Stimulated activated naive CD4-positive, alpha-beta T cell (primary cell): ENCODE measurements at places on chromosomes 1 and 21.
A peak's percentile ranks its signal among the peaks of the same experiment; 100 is the strongest.

GRCh38 chr1:111481387-111482221 is 7.8 kb downstream of the C1orf162 start:
- peak; percentile 50 for DNase-seq

- DNase-seq, result no peak
These were observed 54.0 kb downstream of the PGBD5 start for GRCh38 chr1:230371923-230372703.

- no peak for DNase-seq
These were observed 2.5 kb upstream of the MEF2D start for GRCh38 chr1:156502894-156503697.

DNA sequence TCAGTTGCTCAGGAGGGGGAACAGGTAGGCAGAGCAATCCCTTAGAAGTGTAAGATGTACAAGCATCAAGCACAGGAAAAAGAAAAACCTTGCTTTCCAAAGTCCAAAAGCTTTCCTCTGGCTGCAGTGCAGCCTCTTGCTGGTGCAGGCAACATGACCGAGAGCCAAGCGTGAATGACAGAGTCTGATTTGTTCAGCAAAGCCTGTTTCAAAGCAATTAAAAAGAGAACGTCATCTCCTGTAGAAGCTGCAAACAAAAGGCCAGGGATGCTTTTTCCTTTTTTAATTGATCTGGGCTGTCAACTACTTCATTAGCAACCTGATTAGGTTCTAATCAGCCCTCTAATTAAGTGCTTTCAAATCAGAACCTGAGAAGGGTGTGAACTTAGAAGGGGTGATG is 38.2 kb upstream of the PLA2G2C start:
- DNase-seq, result no peak

DNA sequence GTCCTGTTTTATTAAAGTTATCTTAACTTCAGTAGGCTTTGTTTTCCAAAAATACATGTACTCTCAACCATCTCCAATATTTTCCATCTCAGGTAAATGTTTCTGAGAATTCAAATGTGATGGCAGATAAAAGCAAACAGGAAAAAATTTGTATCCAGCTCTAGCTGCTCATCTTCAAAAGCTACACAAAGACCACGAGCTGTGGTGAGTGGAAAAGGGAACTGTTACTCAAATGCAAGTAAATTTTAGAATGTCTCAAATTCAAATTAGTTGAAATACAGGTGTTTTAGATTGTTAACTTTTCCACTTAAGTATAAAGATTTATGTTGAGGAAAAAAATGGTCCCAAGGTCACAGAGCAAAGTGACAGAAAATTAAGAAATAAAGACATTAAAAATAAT is 216.0 kb downstream of the SLC45A1 start:
- DNase-seq, result no peak

- DNase-seq, result no peak
These were observed 16.7 kb downstream of the UBAP2L start for GRCh38 chr1:154237435-154237834.

DNA sequence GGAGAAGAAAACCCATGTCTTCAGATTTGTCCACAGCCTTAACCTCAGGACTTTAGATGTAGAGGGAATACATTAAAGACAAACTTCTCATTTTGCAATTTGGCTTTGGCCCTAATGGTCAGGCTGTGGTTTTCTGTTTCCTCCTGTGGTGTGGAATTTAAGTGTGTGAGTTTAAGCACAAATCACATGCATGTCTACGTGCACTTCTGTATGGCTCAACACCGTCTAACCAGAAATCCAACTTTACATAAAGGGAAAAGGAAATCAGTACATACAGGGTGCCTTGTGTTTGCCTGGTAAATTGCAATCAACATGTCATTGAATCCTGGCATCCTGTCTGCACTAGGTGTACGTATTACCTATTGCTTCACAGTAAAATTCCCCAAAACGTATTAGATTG is 1.2 kb upstream of the ZNF124 start:
- no peak for DNase-seq

GRCh38 chr1:154478013-154478412 is 24.0 kb upstream of the TDRD10 start:
- no peak for DNase-seq

GRCh38 chr1:152034324-152034653 is 2.5 kb downstream of the S100A11 start:
- DNase-seq, result no peak
